ENCODE measurements at places on chromosomes 11 and 22. TPM values are rescaled to one million over a fixed set of nuclear protein-coding genes. Genes with fewer than 3 reads are reported as not detected.

DNA sequence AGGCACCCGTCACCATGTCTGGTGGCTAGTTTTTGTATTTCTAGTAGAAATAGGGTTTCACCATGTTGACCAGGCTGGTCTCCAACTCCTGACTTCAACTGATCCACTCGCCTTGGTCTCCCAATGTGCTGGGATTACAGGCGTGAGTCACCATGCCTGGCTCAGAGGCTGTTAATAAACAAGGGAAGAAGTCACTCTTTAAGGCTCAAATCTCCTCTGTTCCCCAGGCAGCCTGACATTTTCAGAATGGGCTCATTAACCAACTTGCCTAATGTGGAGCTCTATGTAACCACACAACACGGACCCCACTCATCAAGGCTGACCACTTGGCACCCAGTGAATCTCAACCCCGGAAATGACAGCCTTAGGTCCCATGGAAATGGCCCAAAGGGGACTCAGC lies 24.1 kb downstream of the APOL3 start:
- peak; percentile 46 for DNase-seq

DEFB131B gene
- total RNA-seq: not detected

DNA sequence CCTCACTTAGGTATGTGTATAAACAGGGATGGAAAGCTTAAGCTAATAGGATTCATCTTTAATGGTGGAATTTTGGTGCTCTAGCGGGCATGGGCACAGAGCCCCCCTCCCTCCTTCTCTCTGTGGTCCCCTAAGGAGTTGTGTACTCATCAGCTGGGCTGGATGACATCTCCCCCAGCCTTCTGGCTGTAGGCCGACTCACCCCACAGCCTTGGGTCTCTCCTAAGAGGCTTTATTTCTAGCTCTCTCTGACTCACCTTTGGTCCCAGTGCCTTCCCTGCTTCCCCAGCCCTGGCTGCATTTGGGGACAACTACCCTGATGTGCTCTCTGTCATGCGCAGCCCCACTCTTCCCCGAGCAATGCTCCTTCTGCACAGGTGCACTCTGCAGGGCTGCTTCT lies 26.9 kb downstream of the SLC6A5 start:
- no peak for DNase-seq

GRCh38 chr11:36620246-36620645 lies 22.2 kb upstream of the RAG2 start:
- DNase-seq: no peak

GRCh38 chr11:121533601-121534000 lies 80.8 kb upstream of the SORL1-AS1 start:
- DNase-seq: no peak

GRCh38 chr11:79062814-79063762 lies 377.7 kb downstream of the TENM4 start:
- DNase-seq: no peak

SMIM35 gene
- not detected for total RNA-seq

DNA sequence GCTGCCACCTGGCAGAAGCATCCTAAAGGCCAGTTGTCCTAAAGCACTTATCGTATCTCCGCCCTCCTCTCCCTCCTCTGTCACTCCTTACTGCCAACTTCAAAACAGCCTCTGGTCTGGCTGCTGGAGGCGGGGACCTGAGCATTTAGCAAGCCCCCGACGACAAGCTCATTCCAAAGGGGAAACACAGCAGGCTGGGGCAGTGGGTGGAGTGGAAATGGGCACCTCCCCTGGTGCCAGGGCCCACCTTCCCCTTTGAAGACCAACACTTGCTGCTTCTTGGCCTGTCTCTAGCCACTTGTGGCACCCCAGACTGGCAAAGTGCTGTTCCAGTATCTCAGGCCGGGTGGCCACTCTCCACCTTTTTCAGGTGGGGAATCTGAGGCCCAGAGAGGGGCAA lies 3.6 kb downstream of the MAP3K11 start:
- no peak for DNase-seq

DNA sequence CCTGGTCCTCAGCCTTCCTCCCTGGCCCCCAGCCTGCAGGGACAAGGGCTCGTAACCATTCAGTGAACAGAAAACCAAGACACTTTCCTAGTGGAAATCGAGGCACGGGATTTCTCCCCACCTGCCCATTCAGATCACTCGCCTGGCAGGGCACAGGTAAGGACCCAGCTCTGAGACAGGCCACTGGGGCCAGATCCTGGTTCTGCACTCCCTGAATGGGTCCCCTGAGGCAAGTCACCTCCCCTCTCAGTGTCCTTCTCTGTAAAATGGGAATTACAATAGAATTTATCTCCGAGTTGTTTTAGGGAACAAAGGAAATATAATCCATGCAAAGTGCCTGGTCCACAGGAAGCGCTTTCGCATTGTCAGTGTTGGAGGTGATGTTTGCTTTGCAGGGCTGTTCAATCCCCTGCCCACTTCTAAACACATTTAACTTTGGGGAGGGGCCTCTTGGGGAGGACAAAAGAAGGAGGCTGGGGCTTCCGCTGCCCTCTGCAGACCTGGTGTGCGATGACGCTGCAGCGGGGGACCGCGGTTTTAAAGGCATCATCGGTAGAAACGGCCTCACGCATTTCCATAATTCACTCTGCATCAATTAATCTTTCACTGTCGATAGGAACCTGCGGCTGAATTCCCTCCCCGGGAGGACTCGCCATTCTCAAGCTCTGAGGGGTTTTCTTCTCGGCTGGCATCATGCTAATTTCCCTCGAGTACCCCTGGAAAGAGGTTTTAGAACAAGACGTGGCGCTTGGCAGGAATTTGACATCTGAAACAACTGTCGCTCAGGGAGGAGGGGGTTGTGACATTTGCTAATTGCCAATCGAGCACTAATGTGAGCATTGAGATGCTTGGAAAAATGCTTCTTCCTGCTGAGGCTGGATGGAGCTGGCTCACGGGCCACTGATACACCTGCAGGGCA lies 70.4 kb upstream of the FGF3 start:
- DNase-seq: no peak

RIMBP3B gene
- 0.12 TPM for total RNA-seq

DNA sequence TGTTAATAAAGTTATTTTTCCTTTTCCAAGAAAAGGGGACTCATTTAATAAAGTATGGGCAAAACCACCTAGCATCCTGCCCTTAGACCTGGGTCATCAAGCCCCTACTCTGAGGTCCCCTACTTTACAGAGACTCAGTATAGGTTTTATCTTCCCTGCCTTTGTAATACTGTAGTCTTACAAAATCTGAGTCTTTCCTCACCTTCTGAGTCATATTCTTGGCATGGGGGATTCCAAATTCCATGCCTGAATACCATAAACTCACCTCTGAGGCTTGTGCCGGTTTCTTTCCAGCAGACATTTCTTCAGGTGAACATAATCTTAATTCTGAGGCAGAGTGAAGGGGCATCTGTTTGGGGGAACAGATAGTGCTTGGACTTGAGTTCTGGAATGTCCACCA lies 282.5 kb downstream of the KCNA4 start:
- no peak for DNase-seq

HOATZ gene
- not detected for total RNA-seq

DNA sequence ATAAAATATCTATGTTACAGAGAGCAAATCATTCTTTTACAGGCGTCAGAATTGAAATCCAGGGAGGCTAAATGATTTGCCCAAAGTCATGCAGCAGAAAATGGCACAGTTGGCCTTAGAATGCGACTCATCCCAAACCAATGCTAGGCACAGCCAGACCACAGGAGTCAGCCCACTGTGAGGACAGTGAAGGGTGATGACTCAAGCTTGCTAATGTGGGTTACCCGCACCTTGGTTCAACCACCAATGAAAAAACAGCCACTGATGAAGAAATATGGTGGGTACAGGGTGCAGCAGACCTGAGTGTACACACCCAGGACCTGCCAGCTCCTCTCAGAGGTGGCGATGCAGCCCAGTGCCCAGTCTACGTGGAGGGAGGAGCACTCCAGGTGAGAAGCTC lies 89.7 kb downstream of the ZC3H12C start:
- DNase-seq: no peak

DNA sequence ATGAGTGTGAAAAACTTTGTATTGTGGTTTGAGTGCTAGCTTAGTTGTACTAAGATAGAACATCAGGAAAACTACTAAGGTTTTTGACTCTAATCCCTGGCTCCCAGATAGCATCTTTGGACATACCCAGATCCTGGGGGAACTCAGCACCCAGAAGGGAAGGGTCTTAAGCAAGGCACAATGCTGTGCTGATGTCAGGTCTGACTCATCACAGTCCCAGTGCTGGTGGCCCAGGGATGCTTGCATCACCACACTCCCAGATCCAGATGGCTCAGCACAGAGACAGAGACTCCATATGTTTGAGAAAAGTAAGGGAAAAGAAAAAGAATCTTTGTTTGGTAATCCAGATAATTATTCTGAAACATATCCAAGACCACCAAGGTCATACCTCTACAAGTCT lies 18.3 kb upstream of the OR56A3 start:
- DNase-seq: no peak

SYT8 gene
- not detected for total RNA-seq
